T-helper 2 cell treated with Interferon-gamma antibody and Interleukin-4, amounts not matched to agents 5 μg/mL and 100 μg/mL, for 36 hours (primary cell): ENCODE measurements at places on chromosomes 2 and 18.

GRCh38 chr2:202842690-202843089, 28.9 kb downstream of the ICA1L start:
- DNase-seq = no peak

- no peak for DNase-seq
Observed at GRCh38 chr2:102286041-102286440, 25.3 kb upstream of the IL1RL1 start.

DNA sequence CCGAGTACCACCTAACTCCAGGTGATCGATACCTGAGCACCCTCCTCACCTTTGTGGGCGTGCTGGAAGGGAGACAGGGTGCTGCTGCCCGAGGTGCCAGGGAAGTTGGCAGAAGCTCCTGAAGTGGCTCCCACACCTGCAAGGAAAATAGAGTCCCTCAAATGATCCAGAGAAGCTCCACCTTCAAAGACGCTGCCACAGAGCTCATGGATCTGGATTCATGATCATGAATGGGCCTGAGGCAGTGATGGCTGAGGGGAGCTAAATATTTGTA, 76.5 kb downstream of the EDAR start:
- no peak for DNase-seq

DNA sequence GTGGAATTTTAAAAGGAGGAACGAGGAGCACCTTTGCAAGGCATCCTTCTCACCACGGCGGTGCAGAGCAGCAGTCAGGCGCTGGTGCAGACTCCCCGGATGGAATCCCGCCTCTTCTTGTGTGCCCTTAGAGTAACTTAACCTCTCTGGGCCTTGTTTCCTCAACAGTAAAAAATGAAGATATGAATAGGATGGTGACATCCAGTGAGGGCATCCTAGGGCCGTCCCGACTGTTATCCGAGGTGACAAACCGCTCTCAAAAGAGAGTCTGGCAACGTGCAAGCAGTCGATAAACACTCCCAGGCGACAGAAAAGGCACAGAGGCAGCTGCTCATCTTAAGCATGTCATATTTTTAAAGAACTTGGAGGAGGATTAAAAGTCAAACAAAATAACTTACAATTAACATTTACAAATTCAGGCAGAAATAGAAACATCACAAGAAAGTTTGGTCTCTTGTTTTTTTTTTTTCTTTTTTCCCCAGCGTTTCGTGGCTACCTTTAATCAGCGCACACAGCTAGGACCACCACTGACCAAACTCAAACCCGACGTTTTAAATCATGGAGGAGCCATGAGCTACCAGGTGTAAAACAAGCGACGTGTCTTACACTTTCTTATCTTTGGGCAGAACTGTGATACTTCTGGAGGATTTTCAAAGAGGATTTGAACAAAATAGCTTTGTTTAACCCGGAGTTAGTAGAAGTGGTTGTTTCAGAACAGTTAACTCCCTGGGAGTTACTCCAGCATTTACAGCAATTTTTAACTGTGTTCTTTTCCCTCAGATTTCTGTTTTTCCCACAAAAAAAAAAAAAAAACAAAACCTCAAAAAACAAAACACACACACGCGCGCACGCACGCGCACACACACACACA, 2.1 kb downstream of the MBP start:
- DNase-seq = no peak

- no peak for DNase-seq
Observed at GRCh38 chr2:119746836-119747686, 12.7 kb upstream of the PTPN4 start.

- no peak for DNase-seq
Observed at GRCh38 chr18:42080340-42080739, 125.3 kb downstream of the PIK3C3 start.

- DNase-seq = no peak
Observed at GRCh38 chr2:20965221-20965620, 78.7 kb downstream of the APOB start.

- no peak for DNase-seq
Observed at GRCh38 chr2:16012626-16013358, 72.4 kb downstream of the MYCN start.

- DNase-seq = no peak
Observed at GRCh38 chr2:42113452-42113851, 55.7 kb upstream of the EML4 start.

- no peak for DNase-seq
Observed at GRCh38 chr2:176136374-176137251, 7.1 kb downstream of the HOXD8 start.

GRCh38 chr18:8711736-8712135, 6.4 kb downstream of the MTCL1 start:
- DNase-seq = no peak

DNA sequence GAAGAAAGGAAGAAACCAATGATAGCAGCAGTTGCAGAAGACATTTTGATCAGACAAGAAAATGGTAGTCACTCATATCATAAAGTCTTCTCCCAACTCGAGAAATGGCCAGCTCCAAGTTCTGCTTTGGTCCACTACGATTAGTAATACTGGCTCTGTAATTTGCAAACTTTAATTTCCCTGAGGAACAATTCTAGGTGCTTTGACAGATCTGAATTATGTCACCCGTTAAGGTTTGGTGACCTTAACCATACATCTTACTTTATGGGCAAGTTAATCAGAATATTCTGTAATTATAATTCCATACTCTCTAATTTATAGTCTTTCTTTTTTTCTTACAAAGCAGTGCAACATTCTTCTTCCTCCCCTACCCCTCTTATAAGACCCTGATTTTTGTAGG, 84.5 kb downstream of the RND3 start:
- DNase-seq = no peak

GRCh38 chr2:219630770-219631405, 3.5 kb downstream of the SLC4A3 start:
- DNase-seq = no peak

GRCh38 chr2:31832363-31832762, 178.4 kb downstream of the MEMO1 start:
- DNase-seq = no peak

DNA sequence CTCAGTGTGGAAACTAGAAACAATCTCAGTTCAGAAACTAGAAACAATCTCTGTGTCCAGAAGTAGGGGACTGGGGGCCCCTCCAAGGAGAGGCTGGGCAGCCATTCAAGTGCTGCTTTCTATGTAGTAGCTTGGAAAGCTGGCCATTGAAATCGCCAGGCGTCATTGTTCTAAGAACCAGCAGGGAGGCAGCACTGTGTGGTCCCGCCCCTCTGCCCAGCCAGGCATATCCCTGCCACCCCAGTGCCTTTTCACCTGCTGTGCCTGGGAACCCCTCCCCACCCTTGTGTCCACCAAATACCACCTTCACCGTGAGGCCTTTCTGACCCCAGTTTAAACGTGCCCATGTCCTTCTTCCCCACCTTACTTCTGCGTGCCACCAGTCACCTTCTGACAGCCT, 221.6 kb downstream of the GBX2 start:
- DNase-seq = no peak

GRCh38 chr2:96580771-96581170, 44.2 kb downstream of the ARID5A start:
- no peak for DNase-seq

DNA sequence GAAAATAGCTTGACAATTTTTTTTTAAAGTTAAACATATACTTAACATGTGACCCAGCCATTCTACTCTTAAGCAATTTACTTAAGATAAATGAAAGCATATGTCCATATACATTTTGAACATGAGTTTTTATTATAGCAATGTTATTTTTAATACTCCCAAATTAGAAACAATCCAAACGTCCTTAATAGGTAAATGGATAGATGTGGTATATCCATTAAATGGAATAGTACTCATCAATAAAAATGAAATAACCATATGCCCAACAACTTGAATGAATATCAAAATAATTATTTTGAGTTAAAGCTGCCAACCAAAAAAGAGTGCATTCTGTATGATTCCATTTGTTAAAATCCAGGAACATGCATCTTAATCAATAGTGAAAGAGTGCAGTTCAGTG, 29.1 kb downstream of the NCOA1 start:
- no peak for DNase-seq

GRCh38 chr2:205876127-205876526, 193.8 kb downstream of the NRP2 start:
- DNase-seq = no peak

DNA sequence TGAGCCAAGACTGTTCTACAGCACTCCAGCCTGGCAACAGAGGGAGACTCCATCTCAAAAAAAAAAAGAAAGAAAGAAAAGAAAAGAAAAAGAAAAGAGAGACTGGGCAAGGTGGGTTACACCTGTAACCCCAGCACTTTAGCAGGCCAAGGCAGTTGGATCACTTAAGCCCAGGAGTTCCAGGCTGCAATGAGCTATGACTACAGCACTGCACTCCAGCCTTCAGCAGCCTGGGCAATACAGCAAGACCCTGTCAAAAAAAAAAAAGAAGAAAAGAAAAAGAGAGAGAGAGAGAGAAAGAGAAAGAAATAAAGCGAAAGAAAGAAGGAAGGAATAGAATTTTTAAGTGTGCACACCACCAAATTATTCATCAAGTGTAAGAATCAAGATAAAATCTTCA, 2.9 kb downstream of the SPIRE1 start:
- DNase-seq = no peak

GRCh38 chr2:79434362-79434761, 78.5 kb upstream of the CTNNA2 start:
- DNase-seq = no peak

DNA sequence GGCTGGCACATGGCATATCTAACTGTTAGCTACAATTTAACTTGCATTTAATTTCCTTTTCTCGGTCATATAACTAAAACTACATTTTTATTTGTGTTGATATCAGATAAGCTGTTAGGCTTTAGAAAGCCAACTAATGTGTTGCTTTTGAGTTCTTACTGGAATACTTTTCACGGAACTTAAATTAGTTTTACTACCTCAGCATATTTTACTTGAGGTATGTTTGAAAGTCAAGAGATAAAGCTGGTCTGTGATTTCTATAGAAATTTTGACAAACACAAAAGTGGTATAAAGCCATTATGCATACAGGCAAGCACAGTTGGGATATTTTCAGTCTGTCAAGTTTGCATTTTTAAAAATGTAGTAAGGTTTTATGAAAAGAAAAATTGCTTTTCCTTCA, 162.6 kb downstream of the ZNF804A start:
- no peak for DNase-seq

- no peak for DNase-seq
Observed at GRCh38 chr2:129262934-129263333, 716.5 kb upstream of the RAB6C start.

DNA sequence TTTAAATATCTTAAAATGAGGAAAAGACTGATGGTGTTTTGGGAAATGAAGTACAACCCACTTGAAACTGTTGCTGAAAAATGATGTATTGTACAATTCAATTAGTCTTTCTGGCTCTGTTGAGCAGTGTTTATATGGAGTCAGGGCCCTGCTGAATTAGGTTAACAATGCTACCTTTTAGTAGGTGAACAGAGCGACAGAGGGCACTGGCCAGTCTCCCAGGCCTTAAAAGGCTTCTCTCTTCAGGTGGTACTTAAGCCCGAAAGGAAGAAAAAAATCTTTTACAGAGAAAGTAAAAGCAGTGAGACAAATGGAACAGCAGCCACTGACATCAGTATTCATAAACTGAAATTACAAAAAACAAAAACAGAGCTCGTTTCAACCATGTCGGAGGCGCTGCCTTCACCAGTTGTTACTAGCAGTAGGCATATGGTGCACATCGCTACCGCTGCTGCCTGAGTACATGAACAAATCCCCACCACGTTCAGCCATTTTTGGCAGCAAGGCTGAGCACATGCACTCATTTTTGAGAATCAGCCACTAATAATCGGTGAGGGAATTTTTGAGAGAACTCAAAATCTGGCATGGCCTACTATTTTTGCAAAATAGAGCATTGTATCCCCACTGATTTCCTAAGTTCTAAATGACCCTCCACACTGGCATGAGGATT, 91.8 kb downstream of the PLEKHM3 start:
- DNase-seq = no peak

DNA sequence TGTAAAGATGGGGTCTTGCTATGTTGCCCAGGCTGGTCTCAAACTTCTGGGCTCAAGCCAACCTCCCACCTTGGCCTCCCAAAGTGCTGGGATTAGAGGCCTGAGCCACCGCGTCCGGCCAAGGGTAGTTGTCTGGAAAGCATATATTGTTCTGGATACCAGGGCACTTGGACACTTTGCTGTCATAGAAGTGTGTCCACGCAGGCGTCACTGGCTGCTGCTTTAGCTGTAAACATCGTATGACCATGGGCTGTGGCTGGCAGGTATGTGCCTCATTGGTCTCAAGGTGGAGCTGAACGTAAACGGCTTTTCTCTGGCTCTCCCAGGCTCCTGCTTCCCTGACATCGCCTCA, 3.2 kb upstream of the GPR35 start:
- no peak for DNase-seq

DNA sequence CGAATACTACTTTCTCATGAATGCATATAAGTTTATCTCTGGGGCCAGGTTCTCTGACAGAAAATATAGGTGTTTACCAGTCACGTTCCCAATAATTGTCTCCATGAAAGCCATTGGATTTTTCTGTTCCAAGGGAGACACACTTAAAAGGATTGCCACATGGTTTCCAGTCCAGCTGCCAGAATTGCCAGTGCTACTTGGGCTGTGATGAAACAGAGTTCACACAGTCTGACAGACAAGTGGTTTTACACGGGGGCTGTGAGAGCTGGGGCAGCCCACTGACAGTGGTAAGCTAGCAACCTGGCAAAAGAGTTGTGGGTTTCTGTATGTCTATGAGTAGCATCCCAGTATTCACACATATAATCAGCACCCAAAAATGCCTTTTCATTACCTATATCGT, 27.7 kb upstream of the ATRAID start:
- no peak for DNase-seq

GRCh38 chr2:180651596-180651995, 328.8 kb upstream of the UBE2E3 start:
- DNase-seq = no peak

- DNase-seq = no peak
Observed at GRCh38 chr18:23570912-23571504, 15.3 kb downstream of the NPC1 start.

DNA sequence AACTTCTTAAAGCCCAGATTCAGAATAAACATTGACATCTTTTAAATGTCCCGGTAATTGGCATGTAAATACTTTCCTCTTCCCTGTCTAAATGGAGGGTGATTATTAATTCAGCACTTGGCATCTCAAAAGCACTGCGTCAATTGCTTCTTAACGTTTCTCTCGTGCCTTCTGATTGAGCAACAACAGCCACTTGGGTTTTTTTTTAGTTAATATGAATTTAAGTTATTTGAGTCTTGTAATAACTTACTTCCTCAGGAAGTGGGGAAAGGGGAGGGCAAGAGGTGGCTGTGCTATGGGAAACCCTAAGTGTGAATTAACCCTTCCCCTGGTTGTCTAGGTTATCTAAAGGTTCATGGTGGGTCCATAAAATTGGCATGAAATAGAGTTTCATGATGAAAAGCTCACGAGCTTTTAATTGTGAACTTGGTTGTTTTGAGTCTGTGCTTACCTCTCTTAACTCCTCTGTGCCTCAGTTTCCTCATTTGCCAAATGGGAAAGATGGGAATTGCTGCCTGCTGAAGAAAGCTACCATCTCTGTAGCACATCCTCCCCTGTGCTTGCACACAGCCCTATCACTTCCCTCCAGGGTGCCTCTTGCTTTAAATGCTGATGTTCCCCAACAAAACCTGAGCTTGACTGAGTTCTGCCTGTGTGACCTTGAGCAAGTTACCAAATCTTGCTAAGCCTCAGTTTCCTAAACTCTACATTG, 126.3 kb upstream of the BCL2L11 start:
- no peak for DNase-seq

GRCh38 chr2:226839951-226840350, 4.1 kb downstream of the RHBDD1 start:
- DNase-seq = no peak
